ENCODE measurements at places on chromosomes 7 and 10.

DNA sequence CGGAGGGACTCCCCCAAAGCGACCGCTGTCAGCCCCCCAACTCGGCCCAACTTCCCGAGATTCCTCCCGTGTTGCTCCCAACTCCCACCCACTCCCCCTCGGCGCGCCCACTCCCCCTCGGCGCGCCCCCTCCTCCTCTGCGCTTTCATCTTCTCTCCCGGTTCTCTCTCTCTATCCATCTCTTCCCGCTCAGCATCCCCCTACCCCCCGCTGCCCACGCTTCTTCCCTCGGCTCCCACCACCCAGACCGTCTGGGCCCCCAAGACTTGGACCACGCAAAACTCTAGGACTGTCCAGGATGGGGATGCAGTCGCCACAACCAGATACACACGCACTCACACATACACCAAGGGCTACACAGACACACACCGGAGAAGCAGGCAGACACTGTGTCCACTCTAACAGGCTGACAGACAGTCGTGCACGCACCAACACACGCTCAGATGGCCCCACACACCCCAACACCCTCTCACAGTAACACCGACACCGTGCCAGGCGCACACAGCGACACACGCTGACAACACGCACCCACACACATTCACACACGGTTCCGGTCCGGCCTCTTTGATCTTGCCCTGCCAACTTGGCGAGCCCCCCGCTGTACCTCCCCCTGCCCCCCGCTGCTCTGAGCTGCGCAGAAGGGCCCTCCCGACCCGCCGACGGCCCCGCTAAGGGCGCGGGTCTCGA lies 1.1 kb downstream of the GRID1 start:
- no peak for DNase-seq

DNA sequence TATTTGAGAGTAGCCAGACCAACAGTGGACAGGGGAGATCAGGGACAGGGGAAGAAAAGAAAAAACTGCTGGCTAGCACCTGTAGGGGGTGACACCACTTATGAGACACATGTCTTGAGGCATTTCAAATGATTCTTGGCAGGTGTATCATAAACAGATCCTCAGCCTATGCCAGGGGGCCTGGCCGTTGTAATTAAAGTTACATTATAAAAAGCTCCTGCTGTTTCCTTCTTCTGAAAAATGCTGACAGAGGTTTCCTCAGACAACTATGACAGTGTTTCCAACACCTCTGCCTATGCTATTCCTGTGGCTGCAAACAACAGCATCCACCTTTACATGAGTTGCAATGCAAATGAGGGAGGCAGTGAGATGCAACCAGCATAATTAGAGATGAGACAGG lies 281.0 kb upstream of the PTER start:
- no peak for DNase-seq

DNA sequence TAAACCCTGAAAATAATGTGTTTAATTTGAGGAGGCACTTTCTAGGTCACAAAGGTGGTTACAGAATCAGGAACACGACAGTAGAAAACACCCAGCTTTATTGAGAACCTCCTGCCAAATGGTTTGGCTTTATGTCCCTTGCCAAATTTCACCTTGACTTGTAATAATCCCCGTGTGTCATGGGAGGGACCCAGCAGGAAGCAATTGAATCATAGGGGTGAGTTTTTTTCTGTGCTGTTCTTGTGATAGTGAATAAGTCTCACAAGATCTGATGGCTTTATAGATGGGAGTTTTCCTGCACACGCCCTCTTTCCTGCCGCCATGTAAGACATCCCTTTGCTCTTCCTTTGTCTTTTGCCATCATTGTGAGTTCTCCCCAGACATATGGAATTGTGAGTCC lies 193.8 kb upstream of the KLF6 start:
- DNase-seq: no peak

DNA sequence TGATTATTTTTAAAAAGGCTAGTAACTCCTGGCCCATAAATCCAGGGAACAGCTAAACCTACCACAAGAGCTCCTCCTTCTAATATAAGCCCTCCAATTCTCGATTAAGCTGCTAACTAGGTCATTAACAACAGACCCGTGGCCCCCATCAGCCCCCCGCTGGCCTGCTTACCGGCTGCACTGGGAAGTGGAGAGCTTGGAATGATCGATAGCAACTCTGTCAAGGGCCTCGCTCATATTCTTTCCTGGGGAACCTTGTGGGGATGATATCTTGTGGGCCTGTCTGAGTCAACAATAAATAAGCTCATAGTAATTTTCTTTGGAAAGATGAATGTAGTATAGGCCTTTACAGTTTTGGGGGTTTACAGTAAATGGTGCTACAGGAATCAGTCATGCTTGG lies 353.5 kb downstream of the TCERG1L start:
- no peak for DNase-seq

DNA sequence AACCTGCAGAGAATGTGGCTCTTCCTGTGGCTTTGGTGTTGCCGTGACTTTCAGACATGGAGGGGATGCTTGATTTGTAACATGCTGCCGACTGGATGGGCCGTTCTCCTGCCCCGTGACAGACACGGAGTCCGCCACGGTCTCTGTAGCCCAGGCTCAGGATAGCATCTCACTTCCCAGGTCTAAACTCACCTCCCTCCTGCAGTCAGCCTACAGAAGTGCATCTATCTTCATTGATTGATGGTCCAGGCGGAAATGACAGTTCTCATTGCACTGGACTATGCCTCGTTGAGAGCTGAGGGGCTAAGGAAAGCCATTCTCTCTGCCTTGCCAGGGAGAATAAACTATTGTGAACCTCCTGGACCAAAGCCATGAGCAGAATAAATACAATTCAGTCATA lies 77.5 kb downstream of the CHN2 start:
- no peak for DNase-seq

DNA sequence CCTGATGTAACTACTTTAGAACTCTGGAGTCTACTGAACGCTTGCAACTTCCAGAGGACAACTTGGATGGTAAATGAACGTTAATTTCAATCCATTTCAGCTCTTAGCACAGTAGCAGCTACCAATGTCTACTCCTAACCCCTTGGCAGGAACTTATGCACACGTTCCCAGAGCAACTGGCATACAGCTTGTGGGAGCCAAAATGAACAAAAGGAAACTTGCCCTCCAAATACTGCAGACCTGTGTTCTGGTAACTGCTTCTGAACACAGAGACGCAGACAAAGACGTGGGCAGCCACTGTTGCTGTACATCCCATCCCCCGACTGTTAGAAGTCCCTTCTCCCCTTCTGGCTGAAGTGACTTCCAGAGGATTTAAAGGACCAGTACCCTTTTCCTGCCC lies 61.3 kb downstream of the XPNPEP1 start:
- DNase-seq: no peak

GRCh38 chr10:54396031-54396430 lies 405.0 kb downstream of the PCDH15 start:
- DNase-seq: no peak

DNA sequence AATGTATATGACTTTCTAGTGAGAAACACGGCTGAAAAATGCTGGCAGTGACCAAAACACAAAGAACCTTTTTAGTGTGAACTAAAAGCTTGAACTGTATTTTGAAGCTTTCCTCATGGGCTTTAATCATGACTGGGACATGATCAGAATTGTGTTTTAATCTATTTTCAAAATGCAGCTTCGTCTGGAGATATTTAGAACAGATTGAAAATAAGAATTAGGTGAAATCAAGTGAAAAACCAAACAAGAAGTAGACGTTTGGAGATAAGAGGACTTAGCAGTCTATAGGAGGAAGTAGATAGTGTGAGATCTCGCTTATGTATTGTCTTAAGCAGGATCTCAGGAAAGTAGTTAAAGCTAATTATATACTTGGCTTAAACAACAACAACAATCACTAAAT lies 865.4 kb upstream of the MBL2 start:
- no peak for DNase-seq

GRCh38 chr10:133351408-133352318 lies 4.5 kb downstream of the PRAP1 start:
- no peak for DNase-seq

DNA sequence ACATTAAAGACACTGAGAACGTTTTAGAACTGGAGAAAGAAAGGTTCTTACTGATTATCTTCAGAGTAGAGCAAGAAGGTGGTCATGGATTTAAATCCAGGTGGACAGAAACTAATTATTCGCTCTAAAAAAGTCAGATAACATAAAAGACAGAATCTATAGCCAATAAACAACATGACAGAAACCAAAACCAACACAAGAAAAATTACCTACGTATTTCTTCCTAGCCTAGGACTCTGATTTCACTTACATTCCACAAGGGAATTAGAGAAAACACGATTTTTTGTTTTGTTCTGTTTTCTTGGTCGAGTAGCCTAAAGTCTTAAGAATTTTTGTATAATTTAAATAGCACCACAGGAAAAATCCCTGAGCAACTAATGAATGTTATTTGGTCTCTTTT lies 15.1 kb downstream of the CPA1 start:
- DNase-seq: no peak

DNA sequence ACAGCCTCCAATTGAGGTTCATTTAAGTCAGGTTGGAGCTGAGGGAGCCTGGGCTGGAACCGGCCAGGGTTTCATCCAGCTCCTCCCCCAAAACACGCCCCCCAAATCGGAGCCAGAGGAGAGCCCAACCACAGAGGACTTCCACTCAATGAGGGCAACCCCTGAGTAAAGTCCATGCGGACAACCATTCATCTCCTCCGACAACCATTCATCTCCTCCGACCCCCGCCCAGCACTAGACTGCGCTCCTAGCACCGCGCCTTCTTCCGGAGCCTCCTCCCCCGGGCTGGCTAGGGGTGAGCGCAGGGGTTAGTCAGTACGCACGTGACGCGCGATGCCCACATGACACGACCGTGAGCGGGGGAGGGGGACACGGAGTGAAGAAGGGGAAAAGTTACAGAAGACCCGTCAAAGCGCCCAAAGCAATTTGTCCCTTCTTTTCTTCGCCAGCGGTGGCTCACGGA lies 1.4 kb downstream of the MAGI2 start:
- DNase-seq: no peak

- DNase-seq: no peak
Observed at GRCh38 chr7:128530855-128531104, 54.2 kb downstream of the METTL2B start.

DNA sequence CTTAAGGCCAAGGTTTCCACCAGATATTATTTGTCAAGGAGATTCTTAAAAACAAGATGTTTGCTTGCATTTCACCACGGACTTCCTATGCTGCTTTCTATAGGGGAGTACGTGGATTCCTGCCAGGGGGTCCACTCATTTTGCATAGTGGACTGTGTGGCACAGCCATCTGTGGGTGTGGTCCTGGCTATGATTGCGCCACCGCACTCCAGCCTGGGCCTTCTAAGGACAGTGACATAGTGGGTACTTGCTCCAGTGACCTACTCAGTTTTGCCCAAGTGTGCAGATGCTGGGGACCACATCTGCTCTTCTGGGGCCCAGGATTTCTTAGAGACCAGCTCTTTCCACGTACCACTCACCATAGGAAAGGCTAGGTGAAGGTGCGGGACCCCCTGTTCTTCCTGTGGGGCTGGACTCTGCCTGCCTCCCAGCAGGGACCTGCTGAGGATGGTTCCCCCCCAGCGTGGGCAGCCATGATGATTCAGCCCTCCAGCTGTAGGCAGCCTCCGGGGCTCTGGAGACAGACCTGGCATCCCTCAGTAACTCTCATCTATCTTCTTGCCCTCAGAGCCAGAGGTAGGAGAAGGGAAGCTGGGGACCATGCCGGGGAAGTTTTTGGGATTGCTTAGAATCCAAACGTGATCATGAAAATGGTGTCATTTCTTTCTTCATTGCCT lies 42.9 kb downstream of the HK1 start:
- DNase-seq: no peak

GRCh38 chr10:78491812-78492211 lies 458.1 kb downstream of the RPS24 start:
- DNase-seq: no peak

DNA sequence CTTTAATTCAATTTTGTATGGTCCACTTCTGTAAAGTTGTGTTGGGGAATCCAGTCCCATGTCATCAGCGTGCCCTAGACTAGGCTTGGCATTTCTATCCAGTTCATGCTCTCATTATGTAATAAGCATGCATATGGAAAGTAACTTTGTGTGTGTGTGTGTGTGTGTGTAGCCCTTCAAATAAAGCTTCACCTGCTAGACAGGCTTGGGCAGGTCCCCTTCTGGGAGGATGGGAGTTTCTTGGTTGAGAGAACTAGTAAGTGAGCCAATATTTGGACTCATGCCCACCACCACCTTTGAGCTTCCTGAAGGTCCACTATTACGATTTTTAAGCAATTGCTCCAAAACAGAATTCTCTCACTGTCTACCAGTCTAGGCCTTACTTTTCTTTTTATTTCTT lies 6.9 kb downstream of the BZW2 start:
- no peak for DNase-seq

GRCh38 chr7:90749774-90750173 lies 153.7 kb downstream of the CDK14 start:
- DNase-seq: no peak

DNA sequence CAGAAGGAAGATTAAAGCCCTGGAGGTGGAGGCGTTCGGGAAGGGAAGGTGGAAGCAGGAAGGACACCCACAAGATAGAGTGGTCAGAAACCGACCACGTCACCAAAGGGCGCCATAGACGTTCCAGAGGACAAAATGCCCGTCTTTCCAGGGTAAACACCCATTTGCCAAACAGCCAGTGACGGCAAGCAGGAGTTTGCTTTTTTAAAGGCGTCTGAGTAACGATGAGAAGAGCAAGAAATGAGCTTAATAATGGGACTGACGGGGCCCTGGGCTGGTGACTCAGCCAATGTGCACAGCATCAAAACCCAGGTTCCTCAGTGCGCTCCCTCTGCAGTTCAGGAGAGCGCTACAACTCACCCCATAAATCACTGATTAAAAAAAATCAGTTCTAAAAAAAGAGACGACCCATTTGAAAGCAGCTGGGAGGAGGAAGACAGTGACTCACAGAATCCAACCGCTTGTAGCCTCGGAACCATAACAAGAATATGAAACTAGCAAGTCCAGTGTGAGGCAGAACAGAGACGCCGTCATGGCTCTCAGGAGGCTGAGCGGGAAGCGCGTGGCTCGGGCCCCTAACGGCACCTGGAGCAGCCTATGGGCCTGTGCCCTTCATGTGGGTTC lies 5.9 kb downstream of the DIP2C start:
- DNase-seq: no peak

DNA sequence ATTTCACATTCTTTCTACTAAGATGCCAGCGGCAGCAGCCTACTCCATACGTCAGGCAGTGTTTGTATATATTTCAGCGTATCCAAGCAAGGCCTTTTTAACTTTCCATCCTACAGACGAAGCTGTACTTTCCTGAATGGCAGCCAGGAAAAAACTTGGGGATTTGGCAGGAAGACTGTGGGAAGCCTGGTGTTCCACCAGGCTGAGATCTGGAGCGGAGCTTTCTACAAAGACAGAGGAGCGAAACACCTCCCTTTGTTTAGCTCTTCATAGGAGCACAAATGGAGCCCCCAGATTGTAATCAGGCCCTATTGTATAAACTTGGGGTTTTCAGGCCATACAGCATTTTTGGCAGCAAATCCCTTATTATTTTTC lies 143.8 kb downstream of the TES start:
- no peak for DNase-seq

- no peak for DNase-seq
Observed at GRCh38 chr10:5040781-5041470, 37.3 kb upstream of the AKR1C2 start.

Data from activated CD4-positive, alpha-beta T cell treated with anti-CD3 and anti-CD28 coated beads for 24 hours (primary cell).